ENCODE measurements at places on chromosomes 6 and 20. TPM values are rescaled to one million over a fixed set of nuclear protein-coding genes. Genes with fewer than 3 reads are reported as not detected.

- peaks cover 3% of the 10 kb centered on the region for H3K4me1 ChIP-seq
- H3K27ac ChIP-seq: no peak overlapping the region
- DNase-seq: no peak
- H3K27me3 ChIP-seq: no peaks in the 10 kb centered on the region
- H3K36me3 ChIP-seq: peaks cover 26% of the 10 kb centered on the region
These were observed 77.3 kb downstream of the TCP11 start for GRCh38 chr6:35063701-35064280.

- no peak overlapping the region for H3K4me3 ChIP-seq
- H3K4me1 ChIP-seq: no peaks in the 10 kb centered on the region
- peak; percentile 64 for DNase-seq
- no peaks in the 10 kb centered on the region for H3K27me3 ChIP-seq
- no peak overlapping the region for H3K27ac ChIP-seq
These were observed 2.7 kb upstream of the DTD1 start for GRCh38 chr20:18585134-18585533.

The C6orf52 gene
- total RNA-seq: not detected

The SMLR1 gene
- not detected for total RNA-seq

The SLC17A1 gene
- not detected for total RNA-seq

All from IMR-90 (cell line).